Thoracic aorta endothelial cell (primary cell): ENCODE measurements at places on chromosomes 5 and 9. TPM values are rescaled to one million over a fixed set of nuclear protein-coding genes. Genes with fewer than 3 reads are reported as not detected.

Gene VDAC1
- 380 and 382 TPM in 2 replicates for total RNA-seq

Gene SLCO6A1
- total RNA-seq = not detected in 2 replicates

Gene DOLK
- 20.5 and 25.9 TPM in 2 replicates for total RNA-seq

Gene IL13
- total RNA-seq = not detected in 2 replicates

Gene CYFIP2
- total RNA-seq = 29.0 and 34.7 TPM in 2 replicates

Gene SLIT3
- 0.13 and 1.0 TPM in 2 replicates for total RNA-seq

Gene TXNDC8
- not detected in 2 replicates for total RNA-seq

Gene LHX2
- total RNA-seq = not detected in 2 replicates

Gene PCDHB13
- total RNA-seq = 0.22 and 0.66 TPM in 2 replicates

Gene FBXO4
- 8.8 and 9.4 TPM in 2 replicates for total RNA-seq

Gene LIX1
- total RNA-seq = not detected in 2 replicates

Gene COL15A1
- total RNA-seq = not detected in 2 replicates

Gene KCNIP1
- not detected in 2 replicates for total RNA-seq

Gene CRHBP
- total RNA-seq = not detected in 2 replicates

Gene ARID3C
- total RNA-seq = 0.07 TPM in 1 of 2 replicates, not detected in the other

Gene TMC1
- total RNA-seq = 2.2 and 3.2 TPM in 2 replicates

Gene PTGDS
- not detected in 2 replicates for total RNA-seq

Gene INSL4
- total RNA-seq = not detected in 2 replicates

Gene HSPA5
- 197 and 246 TPM in 2 replicates for total RNA-seq

Gene CCDC69
- 8.4 and 14.6 TPM in 2 replicates for total RNA-seq

Gene CAVIN4
- 1.9 and 2.9 TPM in 2 replicates for total RNA-seq

Gene ELOVL7
- 0.07 and 0.13 TPM in 2 replicates for total RNA-seq

Gene IFNB1
- total RNA-seq = not detected in 2 replicates

Gene STK32A
- under 0.01 TPM in 1 of 2 replicates, not detected in the other for total RNA-seq

Gene KCNV2
- not detected in 2 replicates for total RNA-seq

Gene FOXE1
- not detected in 2 replicates for total RNA-seq

Gene HSPB3
- total RNA-seq = not detected in 2 replicates

Gene GPR150
- 0.27 and 0.29 TPM in 2 replicates for total RNA-seq

Gene BARHL1
- total RNA-seq = not detected in 2 replicates

Gene CLTA
- total RNA-seq = 266 and 325 TPM in 2 replicates

Gene SPINK6
- not detected in 2 replicates for total RNA-seq

Gene ALDOB
- total RNA-seq = not detected in 2 replicates

Gene SLC45A2
- not detected in 2 replicates for total RNA-seq

Gene DNAH5
- total RNA-seq = 0.13 and 0.36 TPM in 2 replicates

Gene SPINK5
- 0.13 and 0.29 TPM in 2 replicates for total RNA-seq

Gene BAAT
- total RNA-seq = under 0.01 and 0.07 TPM in 2 replicates

Gene FAM219A
- total RNA-seq = 18.8 and 25.6 TPM in 2 replicates

Gene PCDHB2
- 0.66 and 0.72 TPM in 2 replicates for total RNA-seq

Gene LCN12
- not detected in 2 replicates for total RNA-seq

Gene TRIM36
- 0.43 and 1.5 TPM in 2 replicates for total RNA-seq

Gene IL9
- total RNA-seq = not detected in 2 replicates

Gene SPATA31A7
- not detected in 2 replicates for total RNA-seq

Gene CCL27
- not detected in 2 replicates for total RNA-seq

Gene MBLAC2
- 7.4 and 11.5 TPM in 2 replicates for total RNA-seq

Gene HAPLN1
- total RNA-seq = 0.13 and 0.29 TPM in 2 replicates

Gene PCDHGA12
- total RNA-seq = 10.8 and 12.6 TPM in 2 replicates

Gene ITK
- not detected in 2 replicates for total RNA-seq

Gene MCC
- 38.6 and 55.6 TPM in 2 replicates for total RNA-seq

Gene STARD4
- 120 and 169 TPM in 2 replicates for total RNA-seq

Gene FAM120A
- total RNA-seq = 166 and 193 TPM in 2 replicates

Gene SLC4A9
- total RNA-seq = not detected in 2 replicates

Gene FBP1
- total RNA-seq = 1.6 and 13.2 TPM in 2 replicates

Gene FOXD1
- total RNA-seq = 0.13 TPM in 1 of 2 replicates, not detected in the other

Gene CBY3
- not detected in 2 replicates for total RNA-seq

Gene ZCCHC10
- total RNA-seq = 18.0 and 26.1 TPM in 2 replicates

Gene PRRX2
- not detected in 2 replicates for total RNA-seq

Gene MED10
- 15.2 and 20.2 TPM in 2 replicates for total RNA-seq

Gene CARTPT
- not detected in 2 replicates for total RNA-seq
